AG10803 (cell line): ENCODE measurements at places on chromosomes 16 and 17.

GRCh38 chr17:58755269-58755576 is 431 bp upstream of the PPM1E start:
- no peak for DNase-seq

DNA sequence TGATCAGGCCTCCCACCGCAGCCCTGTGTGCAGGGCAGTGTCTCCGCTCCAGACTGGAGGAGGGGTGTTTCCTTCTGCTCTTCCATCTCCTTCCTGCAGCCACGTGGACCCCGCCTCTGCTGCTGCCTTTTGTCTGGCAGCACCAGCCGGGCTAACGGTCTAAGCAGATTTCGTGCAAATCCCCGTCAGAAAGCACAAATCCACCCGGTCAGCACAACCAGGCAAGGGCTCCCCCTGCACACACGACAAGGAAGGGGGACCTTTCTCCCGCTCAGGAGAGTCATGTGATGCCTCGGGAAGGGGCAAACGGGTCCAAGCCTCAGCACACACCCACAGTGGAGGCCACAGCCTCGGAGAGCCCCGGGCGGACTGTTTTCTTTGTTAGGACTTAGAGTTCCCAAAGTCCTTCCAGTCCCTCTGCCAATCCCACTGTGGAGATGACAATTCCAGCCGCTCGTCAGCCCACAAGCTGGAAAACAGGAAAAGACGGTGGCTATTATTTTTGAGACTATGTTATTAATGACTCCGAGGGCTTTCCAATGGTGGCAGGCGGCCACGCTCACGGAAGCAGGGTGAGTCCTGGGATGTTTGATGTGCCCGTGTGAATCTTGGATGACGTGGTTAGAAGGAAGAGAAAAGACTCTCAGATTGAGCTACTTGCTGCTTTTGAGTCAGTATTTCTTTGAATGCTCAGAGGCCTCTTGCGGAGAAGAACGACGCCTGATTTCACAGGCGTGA is 22.5 kb upstream of the MEAK7 start:
- peak; percentile 63 for DNase-seq

DNA sequence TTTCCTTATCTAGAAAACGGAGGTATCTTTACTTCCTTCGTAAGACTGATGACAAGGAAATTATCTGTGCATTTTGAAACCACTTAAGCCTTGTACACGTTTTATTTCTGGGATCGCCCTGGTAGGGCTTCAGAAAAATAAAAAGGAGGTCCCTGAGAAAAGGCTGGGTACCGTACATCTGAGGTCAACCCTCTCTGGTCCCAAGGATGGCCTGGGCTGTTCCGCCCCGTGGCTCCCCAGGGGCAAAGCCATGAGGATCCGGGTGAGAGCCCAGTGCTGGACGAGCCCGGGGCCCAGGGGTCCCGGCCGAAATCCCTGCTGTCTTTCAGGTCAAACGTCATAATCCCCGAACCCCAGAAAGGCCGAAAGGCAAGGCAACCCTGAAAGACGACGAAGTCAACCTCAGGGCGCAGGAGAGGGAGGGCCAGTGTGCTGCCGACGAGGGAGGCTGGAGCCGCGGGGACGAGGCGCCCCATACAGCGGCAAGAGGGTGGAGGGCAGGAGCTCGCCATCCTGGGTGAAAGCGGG is 656 bp upstream of the FUS start:
- no peak for DNase-seq

DNA sequence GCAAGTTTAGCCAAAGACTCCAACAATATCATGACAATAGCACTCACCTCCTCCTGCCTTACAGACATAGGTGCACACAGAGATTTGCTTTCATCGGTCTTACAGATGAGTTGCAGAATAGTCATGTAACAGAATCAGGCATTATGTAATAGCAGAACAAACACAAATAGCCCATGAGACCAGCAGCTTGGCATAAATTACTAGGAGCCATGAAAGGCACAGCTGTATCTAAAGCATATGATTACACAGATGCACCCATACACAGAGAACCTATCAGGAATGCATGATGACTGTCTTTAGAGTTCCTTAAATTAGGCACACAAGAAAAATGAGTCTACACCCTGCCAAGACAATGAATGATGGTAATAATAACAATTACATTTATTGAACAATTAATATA is 342.0 kb upstream of the XYLT1 start:
- DNase-seq, result no peak

- DNase-seq, result no peak
These were observed 58.2 kb downstream of the TK2 start for GRCh38 chr16:66491716-66492064.

- DNase-seq, result no peak
These were observed 944 bp upstream of the WFIKKN1 start for GRCh38 chr16:629833-630248.

GRCh38 chr17:64401244-64401860 is 10.7 kb upstream of the PECAM1 start:
- no peak for DNase-seq

DNA sequence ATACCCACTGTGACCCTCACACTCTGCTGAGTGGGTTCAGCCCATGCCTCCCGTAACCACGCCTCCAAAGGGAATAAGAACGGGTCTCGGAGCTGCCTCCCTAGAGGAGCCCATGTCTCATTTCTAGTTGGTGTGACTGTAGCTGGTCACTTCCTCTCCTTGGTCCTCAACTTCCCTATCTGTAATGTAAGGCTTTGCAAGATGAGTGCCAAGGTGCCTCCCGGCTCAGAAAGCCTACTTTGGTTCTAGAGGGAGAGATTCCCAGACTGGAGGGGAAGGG is 20.8 kb downstream of the C16orf74 start:
- DNase-seq, result no peak

DNA sequence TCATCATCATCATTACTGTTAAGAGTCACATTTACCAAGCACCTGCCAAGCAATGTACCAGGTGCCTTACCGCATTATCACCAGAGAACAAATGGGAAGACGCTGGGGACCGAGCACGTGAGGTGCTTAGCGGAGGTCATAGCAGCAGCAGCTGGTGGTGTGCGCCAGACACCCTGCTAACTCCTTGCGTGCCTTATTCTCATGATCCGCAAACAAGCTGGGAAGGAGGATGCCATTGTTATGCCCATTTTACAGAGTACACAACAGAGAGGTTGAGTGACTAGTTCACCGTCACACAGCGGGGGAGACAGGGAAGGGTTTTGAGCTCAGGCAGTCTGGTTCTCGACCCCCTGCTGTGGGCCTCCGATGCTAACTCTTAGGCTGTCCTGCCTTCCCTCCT is 7.3 kb downstream of the ATP2A3 start:
- DNase-seq, result no peak

GRCh38 chr16:82452004-82452756 is 174.6 kb upstream of the CDH13 start:
- DNase-seq, result no peak
